GM20000 (cell line): ENCODE measurements at places on chromosomes 6 and 20.

GRCh38 chr6:43904311-43905123 is 134.5 kb downstream of the VEGFA start:
- DNase-seq = no peak

GRCh38 chr6:34723203-34723602 is 26.6 kb upstream of the ILRUN start:
- DNase-seq = no peak

DNA sequence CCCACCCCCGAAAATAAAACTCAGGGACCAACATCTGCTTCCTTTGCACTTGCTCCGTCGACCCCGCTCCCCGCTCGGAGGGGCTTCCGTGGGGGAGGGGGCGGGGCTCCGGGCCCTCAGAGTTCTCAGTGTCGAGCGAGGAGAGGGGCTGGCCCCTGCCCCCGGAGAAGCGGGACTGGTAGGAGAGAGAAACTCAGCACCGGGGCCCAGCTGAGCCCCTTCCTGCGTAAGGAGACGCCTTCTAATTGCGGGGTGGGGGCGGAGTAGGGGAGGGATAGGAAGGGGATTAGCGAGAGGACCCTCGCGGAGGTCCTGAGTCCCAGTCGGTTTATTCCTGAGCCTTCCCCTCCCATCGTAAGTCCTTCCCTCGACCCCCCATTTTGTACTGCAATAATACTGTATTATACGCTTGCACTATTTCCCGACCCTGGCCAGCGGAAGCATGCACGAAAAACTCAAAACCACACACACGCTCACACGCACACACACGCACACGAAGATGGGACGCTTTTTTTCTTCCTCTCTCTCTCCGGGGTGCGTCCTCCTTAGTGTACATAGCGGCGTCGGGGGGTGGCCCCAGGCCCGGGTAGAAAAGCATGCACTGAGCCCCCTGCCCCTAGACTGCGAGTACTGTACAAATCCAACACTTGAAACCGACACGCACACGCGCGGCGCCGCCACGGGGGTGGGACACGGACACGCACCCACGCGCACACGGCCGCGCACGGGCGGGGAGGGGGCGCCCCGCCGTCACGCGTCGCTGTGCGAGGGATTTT is 22.1 kb upstream of the SLC22A7 start:
- DNase-seq = peak; percentile 66

DNA sequence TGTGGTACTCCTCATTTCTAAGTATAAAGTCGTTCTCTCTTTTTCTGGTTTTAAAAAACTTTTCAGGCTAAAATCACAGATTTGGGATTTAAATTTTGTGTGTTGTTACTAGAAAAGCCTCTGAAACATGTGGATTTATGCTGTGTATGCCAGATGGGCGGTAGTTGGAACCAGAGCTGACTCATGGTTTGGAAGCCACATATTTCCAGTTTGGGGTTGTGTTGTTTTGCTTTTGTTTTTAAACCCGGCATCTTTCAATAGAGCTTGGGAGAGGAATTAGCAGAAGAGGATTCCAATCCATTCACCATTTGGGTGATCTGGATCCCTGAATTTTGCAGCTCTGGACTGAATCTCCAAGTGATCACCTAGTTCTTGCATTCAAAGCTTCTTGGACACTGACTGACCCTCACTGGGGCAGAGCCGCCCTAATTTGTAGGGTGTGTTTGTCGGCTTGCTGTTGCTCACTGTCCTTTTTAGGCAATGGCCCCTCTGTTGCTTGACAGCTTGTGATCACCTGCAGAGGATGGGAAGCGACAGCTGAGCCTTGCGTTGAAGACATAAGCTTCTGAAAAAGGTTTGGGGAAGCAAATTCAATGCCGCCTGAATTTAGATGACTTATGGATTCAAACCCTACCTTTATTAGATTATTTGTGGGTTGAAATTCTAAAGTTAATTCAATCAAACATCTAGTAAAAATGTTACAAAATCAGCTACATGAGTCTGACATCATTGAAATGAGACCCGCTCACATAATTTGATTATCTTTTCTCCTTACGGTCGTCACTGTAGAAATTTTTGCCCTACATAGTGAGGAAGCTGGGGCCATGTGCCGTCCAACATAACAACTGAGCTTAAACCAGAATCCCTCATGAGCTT is 79.9 kb upstream of the CD83 start:
- DNase-seq = no peak

- no peak for DNase-seq
Measured at GRCh38 chr20:9395971-9396370, 118.4 kb upstream of the LAMP5 start.

DNA sequence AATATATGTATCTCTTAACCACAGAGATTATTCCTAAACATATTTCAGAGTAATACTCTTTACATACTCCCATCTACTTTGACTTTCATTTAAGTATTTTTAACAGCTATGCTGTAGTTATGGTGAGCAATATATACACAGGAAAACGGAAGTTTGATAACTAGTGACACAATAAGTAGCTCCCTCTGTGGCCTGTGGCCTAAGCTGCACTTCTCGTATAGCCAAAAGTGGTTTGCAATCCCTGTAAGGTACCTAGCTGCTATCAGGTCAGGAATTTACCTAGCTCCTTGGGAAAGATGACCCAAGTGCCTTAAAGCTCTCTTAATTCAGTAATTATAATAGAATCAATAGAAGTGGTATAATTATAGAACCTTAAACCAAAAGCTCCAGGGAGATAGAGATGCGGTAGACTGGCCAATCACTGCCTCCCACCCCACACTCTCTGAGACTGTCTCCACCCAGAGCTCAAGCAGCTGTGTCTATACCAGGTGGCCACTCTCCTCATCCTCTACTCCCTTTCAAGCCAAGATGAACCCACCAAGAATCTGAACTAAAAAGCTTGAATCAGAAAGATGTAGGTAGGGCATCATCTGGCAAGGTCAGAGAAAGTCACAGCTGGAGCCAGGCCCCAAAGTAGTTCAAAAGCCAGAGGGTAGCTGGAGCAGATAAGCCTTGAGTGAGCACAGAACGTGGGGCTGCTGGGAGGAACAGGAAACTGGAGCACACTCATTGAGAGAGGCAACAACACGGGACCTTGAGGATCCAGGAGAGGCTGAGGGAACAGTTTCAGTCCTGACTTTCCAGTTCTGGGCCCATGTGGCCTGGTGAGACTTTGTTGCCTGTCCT is 84.9 kb upstream of the ASF1A start:
- peak; percentile 35 for DNase-seq

DNA sequence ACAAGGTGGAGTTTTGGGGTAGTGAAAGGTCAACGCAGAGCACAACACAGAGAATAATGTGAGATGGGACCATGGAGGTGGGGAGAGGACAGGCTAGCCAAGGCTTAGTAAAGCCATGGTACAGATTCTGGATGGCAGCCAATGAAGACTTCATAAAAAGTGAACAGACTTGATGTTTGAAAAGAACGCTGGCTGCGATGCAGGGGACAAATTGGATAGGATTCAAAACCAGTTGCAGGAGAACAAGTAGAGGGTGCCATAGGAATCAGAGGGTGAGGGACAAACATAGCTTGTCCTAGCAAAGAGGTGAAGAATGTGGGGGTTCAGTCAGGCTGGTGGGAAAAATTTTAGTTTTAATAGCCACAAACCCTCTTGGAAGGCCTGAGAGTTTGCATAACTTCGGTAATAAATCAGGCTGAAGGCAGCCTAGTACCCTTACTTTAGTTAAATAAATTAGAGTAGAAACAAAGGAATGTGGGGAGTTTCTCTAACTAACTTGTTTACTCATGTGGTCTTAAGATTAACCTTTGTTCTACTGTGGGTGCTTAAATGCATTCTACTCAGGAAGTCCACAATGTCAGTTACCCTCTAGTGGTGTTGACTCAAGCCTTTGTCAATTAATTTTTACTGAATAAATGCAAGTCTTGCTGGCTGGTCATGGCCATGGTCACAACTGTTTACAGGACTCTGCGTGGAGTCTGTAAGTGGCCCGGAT is 216.4 kb downstream of the C6orf118 start:
- no peak for DNase-seq

DNA sequence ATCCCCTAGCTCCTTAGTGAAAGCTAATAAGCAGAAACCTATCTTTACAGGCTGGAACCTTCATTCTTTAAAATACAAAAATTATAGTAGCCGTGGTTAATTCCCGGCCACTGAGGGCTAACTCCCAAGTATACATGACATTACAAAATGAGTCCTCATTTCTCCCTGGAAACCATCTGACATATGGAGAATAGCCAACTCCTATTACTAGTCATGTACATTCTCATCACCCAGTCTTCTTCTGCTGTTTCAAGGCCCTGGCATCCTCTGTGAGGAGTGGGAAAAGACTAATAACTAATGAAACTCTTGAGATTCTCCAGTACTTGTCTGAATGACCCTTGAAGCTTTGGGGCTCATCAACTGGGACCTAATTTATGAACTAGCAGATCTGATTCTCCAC is 30.2 kb downstream of the CSNK2A1 start:
- DNase-seq = no peak
